WTC11 (cell line): ENCODE measurements at places on chromosomes 12 and 14. TPM values are rescaled to one million over a fixed set of nuclear protein-coding genes. Genes with fewer than 3 reads are reported as not detected.

Gene SLC38A4
- 6.1 to 12.6 TPM (median 12.1 TPM) in 3 replicates for total RNA-seq

Gene RPL36AL
- total RNA-seq: 173 to 212 TPM (median 177 TPM) in 3 replicates

DNA sequence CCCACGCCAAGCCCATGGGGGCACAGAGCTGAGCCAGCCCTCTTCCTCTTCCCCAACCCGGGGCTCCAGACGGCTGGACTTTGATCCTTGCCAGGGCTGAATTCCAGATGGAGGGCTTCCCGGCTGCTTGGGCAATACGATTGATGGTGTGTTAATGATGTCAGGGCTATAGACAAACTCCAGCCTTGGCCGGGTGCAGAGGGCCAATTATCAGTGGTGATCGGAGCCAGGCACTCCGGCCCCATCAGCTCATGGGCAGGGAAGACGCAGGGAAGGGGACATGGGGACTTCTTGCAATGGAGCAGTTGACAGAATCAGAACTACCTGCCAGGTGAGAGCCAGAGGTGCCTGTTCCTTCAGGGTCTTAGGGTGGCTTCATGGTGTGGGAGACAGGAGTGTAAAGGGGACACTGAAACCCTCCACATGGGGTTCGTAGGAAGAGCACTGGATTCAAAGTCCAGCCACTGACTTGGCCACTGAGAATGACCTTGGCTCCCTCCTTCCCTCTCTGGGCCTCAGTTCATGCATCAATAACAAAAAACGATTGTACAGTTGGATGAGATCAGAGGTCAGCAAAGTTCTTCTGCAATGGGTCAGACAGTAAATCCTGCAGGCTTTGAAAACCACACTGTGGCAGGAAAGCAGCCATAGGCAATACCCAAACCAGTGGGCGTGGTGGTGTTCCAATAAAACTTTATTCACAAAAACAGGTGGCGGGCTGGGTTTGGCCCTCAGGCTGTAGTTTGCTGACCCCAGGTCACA is 333.7 kb downstream of the MED13L start:
- no peak overlapping the region for H3K4me3 ChIP-seq
- no peak for DNase-seq
- peaks cover 5% of the 10 kb centered on the region for H3K36me3 ChIP-seq
- peaks cover 9% of the 10 kb centered on the region for H3K4me1 ChIP-seq
- H3K27me3 ChIP-seq: peaks cover 2% of the 10 kb centered on the region; the same call in 1 of the 2 replicates
- no peak overlapping the region for H3K27ac ChIP-seq

DNA sequence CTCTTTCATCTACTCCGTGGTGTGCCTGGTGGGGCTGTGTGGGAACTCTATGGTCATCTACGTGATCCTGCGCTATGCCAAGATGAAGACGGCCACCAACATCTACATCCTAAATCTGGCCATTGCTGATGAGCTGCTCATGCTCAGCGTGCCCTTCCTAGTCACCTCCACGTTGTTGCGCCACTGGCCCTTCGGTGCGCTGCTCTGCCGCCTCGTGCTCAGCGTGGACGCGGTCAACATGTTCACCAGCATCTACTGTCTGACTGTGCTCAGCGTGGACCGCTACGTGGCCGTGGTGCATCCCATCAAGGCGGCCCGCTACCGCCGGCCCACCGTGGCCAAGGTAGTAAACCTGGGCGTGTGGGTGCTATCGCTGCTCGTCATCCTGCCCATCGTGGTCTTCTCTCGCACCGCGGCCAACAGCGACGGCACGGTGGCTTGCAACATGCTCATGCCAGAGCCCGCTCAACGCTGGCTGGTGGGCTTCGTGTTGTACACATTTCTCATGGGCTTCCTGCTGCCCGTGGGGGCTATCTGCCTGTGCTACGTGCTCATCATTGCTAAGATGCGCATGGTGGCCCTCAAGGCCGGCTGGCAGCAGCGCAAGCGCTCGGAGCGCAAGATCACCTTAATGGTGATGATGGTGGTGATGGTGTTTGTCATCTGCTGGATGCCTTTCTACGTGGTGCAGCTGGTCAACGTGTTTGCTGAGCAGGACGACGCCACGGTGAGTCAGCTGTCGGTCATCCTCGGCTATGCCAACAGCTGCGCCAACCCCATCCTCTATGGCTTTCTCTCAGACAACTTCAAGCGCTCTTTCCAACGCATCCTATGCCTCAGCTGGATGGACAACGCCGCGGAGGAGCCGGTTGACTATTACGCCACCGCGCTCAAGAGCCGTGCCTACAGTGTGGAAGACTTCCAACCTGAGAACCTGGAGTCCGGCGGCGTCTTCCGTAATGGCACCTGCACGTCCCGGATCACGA is 2.2 kb downstream of the SSTR1 start:
- peak overlapping the region; percentile 76 for H3K4me3 ChIP-seq
- H3K27me3 ChIP-seq: peaks cover 97% of the 10 kb centered on the region
- no peak overlapping the region for H3K27ac ChIP-seq
- DNase-seq: no peak
- peaks cover 52% of the 10 kb centered on the region for H3K4me1 ChIP-seq

- no peak overlapping the region for H3K4me3 ChIP-seq
- no peaks in the 10 kb centered on the region for H3K36me3 ChIP-seq
- 0 out of 2 replicates have a peak, but pooled peaks cover 2% of the 10 kb centered on the region for H3K4me1 ChIP-seq
- H3K27ac ChIP-seq: no peak overlapping the region
- no peaks in the 10 kb centered on the region for H3K27me3 ChIP-seq
Observed at GRCh38 chr12:65461017-65461416, 182.5 kb downstream of the MSRB3 start.

DNA sequence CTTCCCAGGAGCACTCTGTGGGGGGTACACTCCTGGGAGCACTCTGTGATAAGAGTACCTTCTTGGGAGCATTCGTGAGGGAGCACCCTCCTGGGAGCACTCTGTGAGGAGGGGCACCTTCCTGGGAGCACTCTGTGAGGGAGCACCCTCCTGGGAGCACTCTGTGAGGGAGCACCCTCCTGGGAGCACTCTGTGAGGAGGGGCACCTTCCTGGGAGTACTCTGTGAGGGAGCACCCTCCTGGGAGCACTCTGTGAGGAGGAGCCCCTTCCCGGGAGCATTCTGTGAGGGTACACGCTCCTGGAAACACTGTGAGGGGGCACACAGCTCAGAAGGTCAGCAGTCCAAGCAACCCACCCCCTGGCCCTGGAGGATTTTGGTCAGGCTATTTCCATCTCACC is 22.6 kb downstream of the LRCOL1 start:
- H3K36me3 ChIP-seq: no peaks in the 10 kb centered on the region
- no peak overlapping the region for H3K27ac ChIP-seq
- H3K27me3 ChIP-seq: peaks cover 91% of the 10 kb centered on the region
- peaks cover 5% of the 10 kb centered on the region for H3K4me1 ChIP-seq

DNA sequence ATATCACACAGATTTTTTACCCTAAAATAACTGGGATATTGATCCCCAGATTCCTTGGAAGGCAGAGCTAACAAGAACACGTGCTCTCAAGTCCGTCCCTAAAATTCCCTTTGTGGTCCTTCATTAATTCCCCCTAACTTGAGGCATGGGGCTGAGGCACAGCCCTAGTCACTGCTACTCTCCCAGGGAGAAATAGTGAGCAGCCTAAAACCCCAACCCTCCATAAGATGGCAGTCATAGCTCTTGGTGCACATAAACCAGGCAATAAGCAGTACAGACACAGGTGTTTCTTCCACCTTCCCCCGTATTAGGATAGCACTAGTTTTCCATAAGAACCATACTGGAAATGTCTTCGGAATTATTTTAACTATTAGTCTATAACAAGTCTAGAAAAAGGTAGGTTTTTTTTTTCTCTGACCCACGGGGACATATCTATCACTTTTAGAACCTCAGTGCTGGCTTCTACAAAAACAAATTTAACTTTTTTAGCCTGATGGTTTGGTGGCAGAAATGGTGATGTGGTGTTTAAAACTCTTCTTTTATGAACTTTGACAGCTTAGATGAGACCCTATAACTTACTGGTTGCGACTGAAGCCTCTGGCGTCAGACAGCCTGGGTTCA is 3.1 kb upstream of the ARHGEF40 start:
- peaks cover 21% of the 10 kb centered on the region for H3K4me1 ChIP-seq
- no peaks in the 10 kb centered on the region for H3K36me3 ChIP-seq
- H3K4me3 ChIP-seq: no peak overlapping the region
- H3K27ac ChIP-seq: no peak overlapping the region
- DNase-seq: no peak
- H3K27me3 ChIP-seq: peaks cover 6% of the 10 kb centered on the region; the same call in 1 of the 2 replicates

GRCh38 chr12:50050410-50051098 is 6.8 kb upstream of the ASIC1 start:
- H3K36me3 ChIP-seq: no peaks in the 10 kb centered on the region
- peaks cover 16% of the 10 kb centered on the region for H3K4me1 ChIP-seq
- peak; percentile 65 for DNase-seq
- peak overlapping the region; percentile 68 for H3K4me3 ChIP-seq

Gene KLHL33
- total RNA-seq: 0.07 to 0.18 TPM (median 0.17 TPM) in 3 replicates

GRCh38 chr14:22614240-22614799 is 16.2 kb downstream of the ABHD4 start:
- peaks cover 11% of the 10 kb centered on the region for H3K4me1 ChIP-seq
- no peak for DNase-seq
- H3K4me3 ChIP-seq: no peak overlapping the region
- 0 out of 2 replicates have a peak overlapping the region, but pooled peaks have one; percentile 37 for H3K27ac ChIP-seq
- peaks cover 10% of the 10 kb centered on the region for H3K27me3 ChIP-seq

DNA sequence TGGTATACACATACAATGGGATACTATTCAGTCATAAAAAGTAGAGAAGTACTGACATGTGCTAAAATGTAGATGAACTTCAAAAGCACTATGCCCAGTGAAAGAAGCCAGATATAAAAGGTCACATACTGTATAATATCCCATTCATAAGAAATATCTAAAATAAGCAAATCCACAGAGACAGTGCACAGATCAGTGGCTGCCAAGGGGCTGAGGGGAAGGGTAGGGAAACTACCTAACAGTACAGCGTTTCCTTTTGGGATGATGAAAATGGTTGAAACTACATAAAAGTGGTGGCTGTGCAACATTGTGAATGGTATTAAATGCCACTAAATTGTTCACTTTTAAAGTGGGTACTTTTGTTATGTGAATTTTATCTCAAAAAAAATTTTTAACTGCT is 11.9 kb downstream of the EAPP start:
- no peak overlapping the region for H3K27ac ChIP-seq
- no peak overlapping the region for H3K4me3 ChIP-seq
- no peak for DNase-seq
- H3K36me3 ChIP-seq: peaks cover 40% of the 10 kb centered on the region

DNA sequence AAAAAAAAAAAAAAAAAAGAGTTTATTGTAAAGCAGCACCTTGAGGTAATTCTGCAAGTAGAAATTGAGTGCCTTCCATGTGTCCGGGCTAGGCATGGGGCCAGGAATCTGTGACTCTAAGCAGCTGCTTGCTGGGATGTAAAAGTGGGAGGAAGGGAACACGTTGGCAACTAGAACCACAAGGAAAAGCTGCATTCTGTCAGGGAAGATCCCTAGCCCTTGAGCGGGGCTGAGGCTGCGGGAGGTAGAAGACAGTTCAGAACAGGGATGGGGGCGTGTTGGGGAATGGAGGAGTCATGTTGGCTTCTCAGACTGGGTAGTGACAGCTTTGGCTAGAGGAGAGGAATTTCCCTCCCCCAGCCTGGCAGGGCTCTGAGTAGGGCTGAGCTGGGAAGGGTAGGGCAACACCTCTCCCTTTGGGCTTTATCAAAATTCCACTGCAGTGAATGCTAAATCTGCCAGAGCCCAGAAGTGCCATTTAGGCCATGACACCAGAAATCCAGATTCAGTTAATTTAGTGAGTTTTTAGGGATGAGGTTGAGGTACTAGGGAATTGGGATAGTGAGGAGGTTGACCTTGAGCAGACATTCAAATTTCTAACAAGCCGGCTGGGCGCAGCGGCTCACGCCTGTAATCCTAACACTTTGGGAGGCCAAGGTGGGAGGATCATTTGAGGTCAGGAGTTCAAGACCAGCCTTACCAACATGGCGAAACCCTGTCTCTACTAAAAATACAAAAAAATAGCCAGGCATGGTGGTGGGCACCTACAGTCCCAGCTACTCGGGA is 3.4 kb upstream of the TRAFD1 start:
- no peaks in the 10 kb centered on the region for H3K36me3 ChIP-seq
- no peak overlapping the region for H3K4me3 ChIP-seq
- DNase-seq: no peak
- H3K27me3 ChIP-seq: peaks cover 2% of the 10 kb centered on the region; the same call in 1 of the 2 replicates
- peaks cover 27% of the 10 kb centered on the region for H3K4me1 ChIP-seq

- DNase-seq: no peak
- H3K36me3 ChIP-seq: no peaks in the 10 kb centered on the region
- no peak overlapping the region for H3K27ac ChIP-seq
- H3K4me3 ChIP-seq: no peak overlapping the region
- peaks cover 4% of the 10 kb centered on the region; the same call in 1 of the 2 replicates for H3K27me3 ChIP-seq
- peaks cover 3% of the 10 kb centered on the region; the same call in 1 of the 2 replicates for H3K4me1 ChIP-seq
Observed at GRCh38 chr12:3989218-3989550, 116.0 kb upstream of the PARP11 start.

DNA sequence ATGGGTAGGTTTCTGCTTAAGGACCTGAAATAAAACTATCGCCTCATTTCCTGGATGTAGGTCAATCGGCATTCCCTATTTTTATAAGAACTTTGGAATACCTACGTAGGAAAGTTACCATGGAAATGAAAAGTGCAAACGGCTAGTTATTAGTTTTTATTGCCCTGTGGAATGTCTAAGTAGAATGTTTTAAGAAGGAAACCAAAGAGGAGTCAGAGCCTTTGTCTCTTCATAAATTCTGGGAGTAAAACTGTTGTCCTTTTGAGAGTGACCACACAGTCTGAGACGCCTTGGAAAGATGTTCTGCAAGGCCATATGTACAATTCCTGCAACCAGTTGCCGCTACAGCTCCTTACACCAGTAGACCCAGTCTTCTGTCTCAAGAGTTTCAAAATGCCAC is 176.0 kb upstream of the SEL1L start:
- no peaks in the 10 kb centered on the region; the same call in 1 of the 2 replicates for H3K27me3 ChIP-seq
- H3K4me1 ChIP-seq: no peaks in the 10 kb centered on the region
- DNase-seq: no peak
- no peak overlapping the region for H3K27ac ChIP-seq
